Central memory CD4-positive, alpha-beta T cell (primary cell): ENCODE measurements at places on chromosomes 11 and 22.

DNA sequence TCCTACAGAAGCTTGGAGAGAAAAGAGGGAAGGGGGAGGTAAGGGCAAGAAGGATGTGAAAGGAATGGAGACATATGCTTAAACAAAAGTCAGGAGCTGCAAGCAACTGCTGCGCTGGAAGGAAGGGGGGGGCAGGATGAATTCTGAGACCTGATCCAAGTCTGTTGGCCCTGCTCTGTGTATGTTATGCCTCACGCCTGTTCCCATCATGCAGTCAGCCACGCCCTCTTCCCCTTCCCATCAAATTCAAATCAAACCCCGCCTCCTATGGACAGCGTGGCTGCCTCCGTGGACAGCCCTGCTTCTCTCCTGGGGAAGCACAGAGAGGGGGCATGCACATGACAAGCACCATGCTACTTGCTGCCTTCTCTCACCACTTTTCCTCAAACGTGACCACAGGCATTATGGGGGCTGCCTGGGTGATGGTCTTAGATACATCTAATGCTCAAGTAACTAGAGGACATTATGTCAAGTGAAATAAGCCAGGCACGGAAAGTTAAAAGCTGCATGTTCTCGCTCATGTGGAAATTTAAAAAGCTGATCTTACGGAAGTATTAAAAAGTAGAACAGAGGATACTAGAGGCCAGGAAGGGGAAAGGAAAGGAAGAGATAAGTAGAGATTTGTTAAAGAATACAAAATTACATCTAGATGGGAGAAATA lies 45.8 kb upstream of the CYP2D6 start:
- DNase-seq: no peak

DNA sequence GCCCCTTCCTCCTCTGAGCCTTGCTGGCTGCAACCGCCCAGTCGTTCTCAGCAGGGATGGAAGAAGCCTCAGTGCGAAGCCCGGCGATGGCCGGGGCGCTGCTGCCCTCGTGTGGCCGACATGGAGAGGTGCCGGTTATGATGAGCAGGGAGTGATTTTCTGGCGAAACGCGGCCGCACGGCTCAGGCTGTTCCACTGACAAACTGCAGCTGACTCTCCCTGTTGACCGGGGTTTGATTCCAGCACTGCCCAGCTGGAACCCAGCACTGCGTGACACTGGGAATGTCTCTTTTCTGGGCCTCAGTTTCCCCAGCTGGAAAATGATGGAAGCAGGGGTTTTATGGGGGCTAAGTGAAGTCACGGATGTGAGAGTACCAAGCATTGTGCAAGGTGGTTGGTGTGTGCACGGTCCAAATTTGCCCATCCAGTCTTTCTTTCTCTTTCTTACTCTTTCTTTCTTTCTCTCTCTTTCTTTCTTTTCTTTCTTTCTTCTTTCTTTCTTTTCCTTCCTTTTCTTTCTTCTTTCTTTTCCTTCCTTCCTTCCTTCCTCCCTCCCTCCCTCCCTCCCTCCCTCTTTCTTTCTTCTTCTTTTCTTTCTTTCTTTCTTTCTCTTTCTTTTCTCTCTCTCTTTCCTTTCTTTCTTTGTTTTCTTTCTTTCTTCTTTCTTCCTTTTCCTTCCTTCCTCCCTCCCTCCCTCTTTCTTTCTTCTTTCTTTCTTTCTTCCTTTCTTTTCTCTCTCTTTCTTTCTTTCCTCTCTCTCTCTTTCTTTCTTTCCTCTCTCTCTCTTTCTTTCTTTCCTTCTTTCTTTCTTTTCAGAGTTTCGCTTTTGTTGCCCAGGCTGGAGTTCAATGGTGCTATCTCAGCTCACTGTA lies 25.8 kb upstream of the MPPED1 start:
- DNase-seq: peak; percentile 61

DNA sequence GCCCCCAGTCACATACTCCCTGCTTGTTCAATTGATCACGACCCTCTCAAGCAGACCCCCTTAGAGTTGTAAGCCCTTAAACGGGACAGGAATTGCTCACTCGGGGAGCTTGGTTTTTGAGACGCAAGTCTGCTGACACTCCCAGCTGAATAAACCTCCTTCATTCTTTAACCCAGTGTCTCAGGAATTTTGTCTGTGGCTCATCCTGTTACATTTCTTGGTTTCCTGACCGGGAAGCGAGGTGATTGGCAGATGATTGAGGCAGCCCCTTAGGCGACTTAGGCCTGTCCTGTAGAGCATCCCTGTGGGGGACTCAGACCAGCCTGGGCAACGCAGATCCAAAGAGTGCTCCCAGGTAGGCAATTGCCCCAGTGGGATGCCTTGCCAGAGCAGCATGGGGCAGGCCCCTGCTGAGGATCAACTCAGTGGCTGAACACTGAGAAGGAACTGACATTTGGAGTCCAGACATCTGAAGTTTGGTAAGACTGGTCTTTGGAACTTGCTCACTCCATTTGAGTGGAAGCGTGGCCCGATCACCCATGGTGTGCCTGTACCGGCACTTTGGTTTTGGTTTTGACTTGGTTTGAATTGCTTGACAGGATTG lies 51.5 kb downstream of the NEU3 start:
- DNase-seq: no peak

GRCh38 chr22:27507111-27507611 lies 294.4 kb downstream of the MN1 start:
- DNase-seq: no peak

- DNase-seq: no peak
Measured at GRCh38 chr22:43431808-43432554, 20.2 kb downstream of the MPPED1 start.

DNA sequence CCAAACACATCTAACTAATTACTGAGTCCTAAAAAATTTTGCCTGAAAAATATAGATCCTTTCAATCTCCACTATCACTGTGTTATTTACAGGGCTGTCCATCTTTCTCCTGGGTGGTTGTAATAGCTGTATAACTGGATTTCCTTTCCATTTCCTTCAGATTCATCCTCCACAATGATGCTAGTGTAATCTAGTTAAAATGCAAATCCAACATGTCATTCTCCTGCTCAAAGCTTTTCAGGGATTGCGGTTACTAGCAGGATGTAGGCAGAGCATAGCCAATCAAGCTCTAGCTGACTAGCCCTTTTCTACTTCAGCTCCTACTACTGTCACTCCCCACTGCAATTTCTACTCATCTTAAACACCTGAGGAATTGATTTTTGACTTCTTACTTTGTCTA lies 283.0 kb downstream of the RAB38 start:
- no peak for DNase-seq

- DNase-seq: peak; percentile 25
Measured at GRCh38 chr11:13962562-13963168, at the start of gene SPON1. Gene SPON1 (plus strand): TSS chr11:13962723. CDS start chr11:13962905, 182 bp downstream.

DNA sequence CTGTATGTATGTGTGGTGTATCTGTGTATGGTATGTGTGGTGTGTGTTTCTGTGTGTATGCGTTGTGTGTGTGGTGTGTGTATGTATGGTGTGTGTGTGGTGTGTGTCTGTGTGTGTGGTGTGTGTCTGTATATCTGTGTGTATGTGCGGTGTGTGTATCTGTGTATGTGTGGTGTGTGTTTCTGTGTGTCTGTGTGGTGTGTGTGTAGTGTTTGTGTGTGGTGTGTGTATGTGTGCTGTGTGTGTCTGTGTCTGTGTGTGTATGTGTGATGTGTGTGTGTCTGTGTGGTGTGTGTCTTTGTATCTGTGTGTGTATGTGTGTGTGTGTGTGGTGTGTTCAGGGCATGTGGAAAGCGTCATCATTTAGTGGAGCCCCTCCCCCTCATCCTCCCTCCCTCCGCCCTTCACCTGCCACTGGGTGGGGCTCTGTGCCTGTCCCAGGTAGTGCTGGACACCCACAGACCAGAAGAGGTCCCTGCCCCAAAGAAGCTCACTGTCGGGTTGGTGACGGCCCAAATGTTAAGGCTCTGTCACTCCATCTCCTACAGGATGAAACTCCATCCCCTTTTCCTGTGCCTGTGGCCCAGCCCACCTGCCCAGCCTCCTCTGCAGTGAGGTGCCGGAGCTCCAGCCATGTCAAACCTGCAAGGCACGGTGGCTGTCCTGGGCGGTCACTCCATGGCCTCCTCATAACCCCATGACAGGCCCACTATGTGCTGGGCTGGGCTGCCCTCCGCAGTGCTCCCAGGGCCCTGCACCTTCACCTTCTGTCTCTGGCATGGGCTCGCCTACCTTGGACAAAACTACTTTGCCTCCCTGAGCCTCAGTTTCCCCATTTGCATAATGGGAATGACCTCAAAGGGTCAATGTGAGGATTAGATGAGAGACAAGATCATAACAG lies 23.4 kb upstream of the SHISAL1 start:
- DNase-seq: no peak

DNA sequence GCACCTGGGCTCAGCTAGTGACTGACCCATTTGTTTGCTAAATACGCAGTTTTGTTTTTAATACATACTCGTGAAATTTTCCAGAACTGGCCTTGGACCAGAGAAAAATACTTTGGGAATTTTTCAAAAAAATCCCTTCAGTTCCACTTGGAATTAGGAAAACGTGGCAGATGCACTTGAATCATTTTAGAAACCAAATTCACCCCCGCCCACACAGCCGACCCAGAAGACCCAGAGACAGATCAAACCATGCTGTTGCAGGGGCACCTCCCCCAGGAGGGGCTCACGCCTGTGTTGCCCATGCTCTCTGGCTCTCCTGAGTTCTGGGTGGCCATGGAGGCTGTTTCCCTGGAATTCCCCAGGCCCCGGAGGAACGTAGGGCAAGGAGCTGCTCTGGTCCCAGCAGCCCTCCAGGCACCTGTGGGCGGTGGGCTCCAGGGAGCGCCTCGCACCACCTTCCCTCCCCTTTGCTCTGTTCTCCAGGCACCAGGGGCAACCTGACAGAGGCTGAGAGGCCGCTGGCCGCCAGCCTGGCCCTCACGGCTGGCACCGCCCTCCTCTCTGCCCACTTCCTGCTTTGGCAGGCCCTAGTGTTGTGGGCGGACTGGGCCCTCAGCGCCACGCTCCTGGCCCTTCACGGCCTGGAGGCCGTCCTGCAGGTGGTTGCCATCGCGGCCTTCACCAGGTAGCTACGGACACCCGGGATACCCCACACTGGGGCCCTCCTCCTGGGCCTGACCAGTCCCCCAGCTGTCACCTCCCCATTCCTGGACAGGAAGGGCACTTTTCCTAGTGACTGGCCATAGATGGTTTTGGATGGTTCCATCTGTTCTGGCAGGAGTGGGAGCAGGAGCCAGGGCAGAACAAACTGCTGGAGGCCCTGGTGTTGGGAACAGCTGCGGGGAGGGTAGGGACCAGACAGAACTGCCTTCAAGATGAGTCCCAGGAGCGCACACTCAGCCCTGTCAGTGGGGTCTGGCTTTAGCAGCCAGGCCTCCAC lies 3.3 kb upstream of the EPS8L2 start:
- no peak for DNase-seq

GRCh38 chr11:64764040-64764611 lies 4.4 kb upstream of the PYGM start:
- DNase-seq: peak; percentile 69

- no peak for DNase-seq
Measured at GRCh38 chr11:47003180-47003877, 66.8 kb downstream of the CSTPP1 start.

DNA sequence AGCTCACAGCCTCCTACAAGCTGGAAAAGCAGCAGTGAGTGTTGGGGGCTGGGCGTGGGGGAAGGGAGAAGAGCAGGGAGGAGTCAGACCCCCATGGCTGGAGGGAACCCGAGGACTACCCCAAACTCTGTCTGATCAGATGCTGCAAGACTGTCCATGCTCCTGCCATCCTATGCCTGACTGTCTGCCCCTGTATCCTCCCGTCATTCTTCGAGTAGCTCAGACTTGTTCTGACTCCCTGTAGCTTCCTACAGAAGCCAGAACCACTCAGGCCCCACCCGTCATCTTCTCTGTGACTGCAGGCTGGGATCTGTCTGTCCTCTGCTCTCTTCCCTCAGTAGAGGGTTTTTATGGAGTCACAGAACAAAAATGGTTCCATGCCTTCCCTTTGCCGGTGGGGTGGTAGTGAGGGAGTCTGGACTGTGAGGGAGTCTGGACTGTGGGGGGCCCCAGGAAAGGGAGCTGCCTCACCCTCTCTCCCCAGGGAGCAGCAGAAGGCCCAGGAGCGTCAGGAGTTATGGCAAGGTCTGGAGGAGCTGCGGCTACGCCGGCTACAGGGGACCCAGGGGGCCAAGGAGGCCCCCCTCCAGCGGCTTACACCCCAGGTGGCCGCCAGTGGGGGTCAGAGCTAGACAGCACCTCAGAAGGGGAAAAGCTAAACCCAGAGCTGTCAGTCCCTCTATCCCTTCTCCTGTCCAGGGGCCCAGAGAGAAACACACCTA lies 2.3 kb downstream of the GPHA2 start:
- no peak for DNase-seq

DNA sequence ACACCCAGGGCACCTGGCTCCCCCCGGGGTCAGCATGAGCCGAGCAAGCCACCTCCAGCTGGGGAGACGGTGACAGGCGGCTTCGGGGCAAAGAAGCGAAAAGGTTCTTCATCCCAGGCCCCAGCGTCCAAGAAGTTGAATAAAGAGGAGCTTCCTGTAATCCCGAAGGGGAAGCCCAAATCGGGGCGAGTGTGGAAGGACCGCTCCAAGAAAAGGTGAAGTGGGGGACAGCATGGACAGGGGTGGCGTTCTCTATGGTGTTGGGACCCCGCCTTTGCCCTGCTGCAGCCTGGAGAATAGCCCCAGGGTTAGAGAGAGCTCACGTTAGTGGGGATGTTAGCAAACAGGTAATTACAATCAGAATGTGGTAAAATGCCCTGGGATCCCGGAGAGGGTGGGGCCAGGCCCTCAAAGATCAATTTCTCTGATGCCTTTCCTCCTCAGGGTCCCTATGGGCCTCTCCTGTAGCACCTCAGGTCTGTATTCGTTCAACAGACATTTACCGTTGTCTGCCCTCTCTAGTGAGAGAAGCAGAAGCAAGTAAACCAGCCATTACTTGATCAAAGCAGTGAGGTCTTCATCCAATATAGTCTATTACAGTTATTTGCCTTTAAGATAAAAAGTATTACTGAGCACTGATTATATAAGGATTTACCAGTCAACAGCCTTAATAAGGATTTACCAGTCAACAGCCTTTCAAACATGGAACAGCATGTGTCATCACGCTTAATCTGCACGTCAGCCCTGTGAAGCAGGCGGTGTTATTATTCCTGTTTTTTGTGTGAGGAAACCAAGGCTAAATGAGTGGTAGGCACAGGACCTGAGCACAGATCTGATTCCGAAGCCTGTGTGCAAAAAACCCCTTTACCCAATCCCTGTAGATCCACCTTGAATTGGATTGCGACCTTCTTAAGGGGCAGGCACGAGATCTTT lies 1.0 kb downstream of the CCDC86 start:
- no peak for DNase-seq

DNA sequence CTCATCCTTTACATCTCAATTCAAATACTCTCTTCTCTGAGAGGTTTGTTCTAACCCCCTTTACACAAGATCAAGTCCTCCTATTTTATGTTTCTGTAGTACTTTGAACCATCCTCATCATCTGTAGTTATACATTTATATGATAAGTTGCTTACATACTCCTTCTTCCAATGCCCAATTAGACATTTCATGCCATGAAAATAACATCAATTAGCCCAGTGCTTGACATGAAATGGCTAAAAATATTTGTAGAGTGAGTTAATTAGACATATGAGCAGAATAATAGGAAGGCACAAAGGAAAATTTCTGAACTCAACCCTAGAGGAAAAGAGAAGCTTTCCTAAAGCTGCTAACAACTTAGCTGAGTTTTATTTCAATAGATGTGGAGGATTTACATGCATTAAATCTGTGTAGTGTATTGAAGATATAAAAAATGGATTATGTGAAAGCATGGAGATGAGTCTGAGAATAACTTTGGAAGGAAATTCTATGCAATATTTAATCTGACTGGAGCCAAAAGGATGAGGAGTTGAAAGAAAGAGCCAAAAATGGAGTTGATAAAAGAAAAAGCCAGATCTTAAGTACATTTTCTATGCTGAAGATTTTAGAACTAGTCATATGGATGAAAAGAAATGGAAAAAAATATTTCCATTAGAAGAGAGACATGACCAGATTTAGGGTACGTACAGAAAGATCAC lies at the start of gene OR56A1:
Gene OR56A1, minus strand, starts transcription at position 51 of the 698 bp plus-strand sequence. CDS start 3,066 bp downstream, outside the sequence.
- DNase-seq: no peak

- DNase-seq: no peak
Measured at GRCh38 chr11:122772945-122773344, 65.4 kb upstream of the CRTAM start.
